ENCODE measurements at places on chromosomes 7 and 10.
A peak's percentile ranks its signal among the peaks of the same experiment; 100 is the strongest.

DNA sequence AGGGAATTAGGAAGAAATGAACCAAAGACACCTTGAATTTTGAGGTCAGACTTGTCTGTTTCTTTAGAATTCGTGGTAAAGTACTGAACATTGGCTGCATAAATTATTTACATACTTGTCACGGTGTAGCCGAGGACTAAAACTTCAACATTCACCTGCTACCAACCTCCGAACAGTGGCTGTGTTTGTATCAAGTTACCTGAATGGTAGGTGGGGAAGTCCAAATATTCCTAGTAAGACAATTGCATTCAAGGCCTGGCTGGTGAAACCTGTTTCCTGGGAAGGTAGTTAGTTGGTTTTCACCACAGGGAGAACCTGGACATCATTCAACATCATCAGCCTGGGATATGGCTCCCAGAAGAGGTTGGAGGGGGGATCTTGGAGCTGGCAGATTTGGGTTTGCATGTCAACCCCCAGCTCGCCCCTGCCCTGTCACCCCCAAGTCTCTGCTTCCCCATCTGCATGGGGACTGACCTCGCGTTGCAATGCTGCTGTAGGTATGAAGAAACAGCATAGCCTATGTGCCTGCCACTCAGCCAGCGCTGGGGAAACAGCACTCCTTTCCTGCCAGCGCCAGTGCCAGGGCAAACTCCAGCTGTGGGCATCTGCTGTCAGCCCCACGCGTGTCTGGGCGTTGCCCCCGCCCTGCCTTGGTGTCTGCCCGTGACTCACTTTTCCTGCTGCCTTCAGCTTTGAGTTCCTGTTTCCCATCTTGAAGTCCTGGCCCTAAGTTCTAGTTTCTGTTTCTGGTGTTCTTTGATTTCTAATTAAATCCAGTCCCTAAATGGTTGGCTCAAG, 12.7 kb upstream of the LARP4B start:
- DNase-seq = no peak

- DNase-seq = no peak
These were observed 133.6 kb upstream of the ASAH2 start for GRCh38 chr10:50384898-50385297.

DNA sequence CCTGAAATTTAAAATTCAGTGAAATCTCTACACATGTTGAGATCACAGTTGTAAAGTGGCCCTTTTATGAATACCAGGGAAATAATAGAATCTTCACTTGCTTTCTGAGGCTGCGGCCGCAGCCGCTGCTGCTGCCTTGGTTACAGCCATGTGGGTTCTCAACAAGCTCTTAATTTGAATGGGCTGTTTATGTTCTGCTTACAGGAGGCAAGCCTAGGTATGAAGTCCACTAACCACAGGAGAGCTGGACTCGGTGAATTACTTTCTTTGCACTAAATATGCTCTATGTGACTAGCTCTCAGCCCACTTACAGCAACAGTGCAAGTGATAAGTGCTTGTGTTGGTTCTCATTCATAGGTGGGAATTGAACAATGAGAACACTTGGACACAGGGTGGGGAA, 410.8 kb downstream of the SFMBT2 start:
- DNase-seq = no peak

GRCh38 chr7:99540542-99540941, 11.4 kb downstream of the FAM200A start:
- DNase-seq = no peak

- no peak for DNase-seq
These were observed 49.2 kb downstream of the ADRA2A start for GRCh38 chr10:111126077-111126476.

GRCh38 chr7:93574646-93575554, at the start of gene CALCR:
CALCR (minus strand) TSS chr7:93574724; CDS start chr7:93486981, 87,743 bp downstream.
- no peak for DNase-seq

DNA sequence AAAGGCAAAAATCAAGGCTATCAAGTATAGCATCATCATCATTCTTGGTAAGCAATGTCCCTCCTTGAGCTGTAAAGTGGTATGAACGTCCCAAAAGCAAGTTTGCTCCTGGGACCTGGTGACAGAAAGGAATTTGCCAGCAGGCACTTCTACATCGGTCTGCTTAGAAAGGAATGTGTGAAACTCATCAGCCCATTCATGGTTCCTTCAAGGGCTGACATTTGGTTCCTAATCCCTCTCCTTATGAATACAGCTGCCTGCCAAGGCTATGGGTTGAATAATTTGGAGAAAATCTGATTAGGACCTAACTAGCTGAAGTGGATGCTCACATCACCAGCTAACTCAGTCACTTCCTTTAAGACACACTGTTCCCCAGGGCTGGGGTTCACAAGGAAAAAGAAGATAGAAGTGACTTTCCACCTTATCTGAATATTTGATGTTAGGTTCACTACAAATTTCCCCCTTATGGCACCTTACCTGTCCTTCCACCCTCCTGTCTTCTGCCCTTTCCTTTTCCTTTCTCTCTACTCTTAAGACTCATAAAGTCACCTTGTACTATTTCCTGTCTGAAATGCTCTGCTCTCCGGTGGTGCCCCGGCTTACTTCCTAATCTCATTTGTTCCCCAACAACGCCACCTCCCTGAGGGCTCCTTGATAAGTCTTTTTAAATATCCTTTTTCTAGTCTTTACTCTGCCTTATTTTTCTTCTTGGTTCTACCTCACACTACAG, 187.1 kb downstream of the NPSR1 start:
- DNase-seq = no peak

- no peak for DNase-seq
These were observed 184.8 kb upstream of the NRP1 start for GRCh38 chr10:33519130-33519860.

- no peak for DNase-seq
These were observed 5.7 kb downstream of the GATA3 start for GRCh38 chr10:8060010-8060703.

DNA sequence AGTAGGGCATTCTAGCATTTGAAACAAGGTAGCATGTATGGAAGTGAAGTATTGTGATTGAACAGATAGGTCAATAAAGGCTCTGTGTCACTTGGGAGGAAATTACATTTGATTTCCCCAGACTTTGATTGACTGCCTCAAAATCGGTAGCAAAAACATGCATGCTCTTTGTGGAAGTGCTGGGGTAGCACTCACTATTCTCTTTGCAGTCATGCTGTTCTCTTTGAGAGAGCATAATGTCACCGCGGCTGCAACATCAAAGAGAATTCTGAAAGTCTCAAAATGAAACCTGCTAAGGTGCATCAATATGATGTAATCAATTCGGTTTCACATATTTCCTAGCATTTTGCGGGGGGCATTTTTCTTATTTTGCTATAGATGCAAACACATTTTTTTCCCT, 64.2 kb downstream of the ARMC3 start:
- DNase-seq = no peak

- DNase-seq = peak; percentile 99
These were observed at the start of gene ARHGAP12 for GRCh38 chr10:31928549-31929260. ARHGAP12 (minus strand) TSS chr10:31928831; CDS start chr10:31908855, 19,976 bp downstream.

DNA sequence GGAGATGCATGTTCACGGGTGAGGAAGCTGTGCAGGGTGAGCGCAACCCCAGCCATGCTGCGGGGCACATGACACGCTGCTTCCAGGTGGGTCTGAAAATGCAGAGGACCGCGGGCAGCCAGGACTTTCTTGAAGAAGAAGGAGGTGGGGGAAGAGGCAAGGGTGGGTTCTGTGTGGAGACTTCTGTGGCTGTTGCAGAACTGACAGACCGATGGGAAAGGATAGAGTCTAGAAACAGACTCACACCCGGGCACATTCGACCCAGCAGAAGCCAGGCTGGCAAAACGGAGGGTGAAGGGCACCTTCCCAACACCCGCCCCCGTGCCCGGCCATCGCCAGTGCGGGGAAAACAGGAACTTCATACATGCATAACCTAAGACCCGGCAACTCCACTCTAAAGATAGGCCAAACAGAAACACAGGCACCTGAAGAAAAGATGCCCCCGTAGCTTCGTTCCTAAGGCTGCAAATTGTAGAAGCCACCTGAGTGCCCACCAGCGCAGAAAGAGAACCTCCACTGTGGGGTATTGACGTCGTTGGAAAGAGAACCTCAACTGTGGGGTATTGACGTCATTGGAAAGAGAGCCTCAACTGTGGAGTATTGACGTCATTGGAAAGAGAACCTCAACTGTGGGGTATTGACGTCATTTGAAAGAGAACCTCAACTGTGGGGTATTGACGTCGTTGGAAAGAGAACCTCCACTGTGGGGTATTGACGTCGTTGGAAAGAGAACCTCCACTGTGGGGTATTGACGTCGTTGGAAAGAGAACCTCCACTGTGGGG, 4.8 kb upstream of the KNDC1 start:
- DNase-seq = no peak

DNA sequence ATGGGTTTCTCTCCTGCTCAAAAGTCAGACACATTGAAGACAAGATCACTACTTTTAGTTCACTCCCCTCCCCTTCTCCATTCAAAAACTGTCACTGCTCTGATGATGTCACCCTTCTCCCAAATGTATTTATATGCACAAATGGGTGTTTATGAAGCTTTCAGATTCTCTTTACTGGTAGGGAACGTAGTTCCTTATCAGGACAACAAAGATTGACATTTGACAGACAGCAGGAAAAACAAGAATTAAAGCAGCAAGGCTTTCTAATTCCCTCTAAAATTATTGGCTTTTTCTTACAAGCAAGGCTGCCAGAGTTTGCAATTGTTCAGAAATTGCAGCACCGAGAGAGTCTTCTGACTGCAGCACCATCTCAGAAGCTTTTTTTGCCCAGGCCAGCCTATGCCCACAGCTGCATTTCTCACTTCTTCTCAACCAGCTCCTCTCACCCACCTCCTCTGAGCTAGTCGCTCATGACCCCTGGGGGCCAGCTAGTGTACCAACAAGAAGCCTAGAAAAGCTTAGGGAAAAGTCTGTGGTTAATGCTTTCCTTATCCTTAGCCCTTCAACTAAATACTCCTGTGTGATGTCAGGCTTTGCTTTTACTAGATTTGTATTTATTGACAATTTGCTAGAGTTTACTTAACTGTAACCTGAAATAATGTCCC, 265.1 kb downstream of the HTR7 start:
- DNase-seq = peak; percentile 58

GRCh38 chr10:110461530-110461929, 36.2 kb upstream of the DUSP5 start:
- DNase-seq = no peak

DNA sequence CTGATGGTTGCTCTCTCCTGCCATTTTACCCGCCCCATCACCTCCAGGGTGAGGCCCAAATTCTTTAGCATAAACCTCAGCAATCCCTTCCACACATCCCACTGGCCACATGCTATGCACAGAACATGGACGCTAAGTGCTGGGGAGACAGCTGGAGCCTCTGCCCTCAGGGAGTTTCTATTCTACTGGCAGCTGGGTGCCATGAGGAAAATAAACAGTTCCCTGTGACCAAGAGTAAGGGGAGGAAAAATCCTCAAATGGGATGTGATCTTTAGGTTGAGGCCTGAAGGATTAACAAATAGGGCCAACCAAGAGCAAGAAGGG, 1.2 kb downstream of the PARP12 start:
- DNase-seq = no peak

DNA sequence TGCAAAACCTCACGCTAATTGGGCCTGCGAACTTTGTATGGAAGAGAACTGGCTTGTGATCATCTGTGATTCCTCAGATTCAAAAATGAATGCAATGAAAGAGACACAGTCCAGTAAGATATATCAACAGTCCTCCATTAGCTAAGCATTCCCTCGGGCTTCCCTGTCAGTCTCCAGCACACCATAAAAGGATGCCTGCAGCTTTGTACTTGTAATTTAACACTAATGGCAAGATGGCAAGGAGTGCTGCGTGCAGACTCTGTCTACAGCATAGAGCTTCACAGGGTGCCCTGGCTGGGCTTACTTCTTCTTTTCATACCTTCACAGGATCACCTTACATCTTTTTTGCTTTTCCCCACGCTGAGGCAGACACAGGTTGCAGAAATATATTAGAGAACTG, 200.0 kb downstream of the GFRA1 start:
- DNase-seq = no peak

DNA sequence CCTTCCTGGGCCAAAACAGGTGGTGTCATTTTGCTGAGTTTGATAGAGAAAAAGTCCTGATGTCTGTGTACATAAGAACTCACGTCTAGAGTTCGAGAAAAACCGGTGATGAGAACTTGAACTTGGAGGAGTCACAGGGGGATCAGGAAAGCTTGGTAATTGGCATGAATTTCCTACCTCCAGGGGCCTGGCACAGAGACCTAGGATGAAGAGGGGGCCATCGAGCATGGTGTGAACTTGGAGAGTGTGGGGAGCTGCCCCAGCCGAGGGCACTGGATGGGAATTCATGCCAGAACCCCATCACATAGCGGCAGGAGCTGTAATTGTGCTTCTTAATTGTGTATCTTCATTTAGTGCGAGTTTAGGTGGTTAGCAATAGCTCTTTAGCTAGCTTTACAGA, 82.2 kb downstream of the CUX1 start:
- DNase-seq = no peak
